ENCODE measurements at places on chromosomes 16 and 17.
A peak's percentile ranks its signal among the peaks of the same experiment; 100 is the strongest.

GRCh38 chr17:57135026-57135788 lies 50.2 kb downstream of the AKAP1 start:
- DNase-seq = no peak

DNA sequence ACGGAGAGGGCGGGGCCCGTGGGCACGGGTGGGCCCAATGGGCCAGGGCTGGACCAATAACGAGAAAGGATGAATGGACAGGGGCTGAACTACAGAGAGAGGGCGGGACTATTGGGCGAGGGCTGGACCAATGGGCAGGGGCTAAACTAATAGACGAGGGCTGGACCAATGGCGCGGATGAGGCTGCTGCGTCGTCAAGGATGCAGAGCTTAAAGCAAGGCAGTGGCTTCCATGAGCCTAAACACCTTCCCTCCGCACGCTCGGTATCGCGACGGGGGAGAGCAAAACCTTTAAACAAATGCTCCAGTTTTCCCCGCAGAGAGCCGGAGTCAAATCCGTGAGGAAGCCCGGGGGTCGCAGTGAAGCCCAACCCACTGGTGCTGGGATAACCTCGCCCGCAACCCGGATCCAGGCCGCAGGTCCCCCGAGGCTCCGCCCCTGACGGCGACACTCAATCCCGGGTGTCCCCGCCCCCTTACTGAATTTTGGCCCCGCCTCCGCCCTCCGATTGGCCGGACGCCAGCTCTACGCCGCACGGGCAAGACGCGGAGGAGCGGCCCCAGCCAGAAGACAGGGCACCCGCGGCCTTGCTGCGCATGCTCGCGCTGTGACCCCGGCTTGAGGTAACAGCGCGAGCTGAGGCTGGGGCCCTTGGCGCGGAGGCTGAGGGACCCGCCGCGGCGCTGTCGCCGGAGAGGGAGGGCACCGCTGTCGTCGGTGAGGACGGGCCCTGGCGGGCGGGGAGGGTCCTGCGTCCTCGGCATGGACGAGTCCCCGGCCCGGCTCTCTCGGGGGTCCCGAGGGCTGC lies at the start of gene FLYWCH2:
FLYWCH2 (plus strand) TSS at position 566 of the 808 bp plus-strand sequence. CDS start 13,235 bp downstream, outside the sequence.
- peak; percentile 99 for DNase-seq

GRCh38 chr16:86557587-86557986 lies 2.6 kb upstream of the MTHFSD start:
- DNase-seq = no peak

GRCh38 chr16:57764006-57764340 lies 28.4 kb downstream of the KATNB1 start:
- no peak for DNase-seq

DNA sequence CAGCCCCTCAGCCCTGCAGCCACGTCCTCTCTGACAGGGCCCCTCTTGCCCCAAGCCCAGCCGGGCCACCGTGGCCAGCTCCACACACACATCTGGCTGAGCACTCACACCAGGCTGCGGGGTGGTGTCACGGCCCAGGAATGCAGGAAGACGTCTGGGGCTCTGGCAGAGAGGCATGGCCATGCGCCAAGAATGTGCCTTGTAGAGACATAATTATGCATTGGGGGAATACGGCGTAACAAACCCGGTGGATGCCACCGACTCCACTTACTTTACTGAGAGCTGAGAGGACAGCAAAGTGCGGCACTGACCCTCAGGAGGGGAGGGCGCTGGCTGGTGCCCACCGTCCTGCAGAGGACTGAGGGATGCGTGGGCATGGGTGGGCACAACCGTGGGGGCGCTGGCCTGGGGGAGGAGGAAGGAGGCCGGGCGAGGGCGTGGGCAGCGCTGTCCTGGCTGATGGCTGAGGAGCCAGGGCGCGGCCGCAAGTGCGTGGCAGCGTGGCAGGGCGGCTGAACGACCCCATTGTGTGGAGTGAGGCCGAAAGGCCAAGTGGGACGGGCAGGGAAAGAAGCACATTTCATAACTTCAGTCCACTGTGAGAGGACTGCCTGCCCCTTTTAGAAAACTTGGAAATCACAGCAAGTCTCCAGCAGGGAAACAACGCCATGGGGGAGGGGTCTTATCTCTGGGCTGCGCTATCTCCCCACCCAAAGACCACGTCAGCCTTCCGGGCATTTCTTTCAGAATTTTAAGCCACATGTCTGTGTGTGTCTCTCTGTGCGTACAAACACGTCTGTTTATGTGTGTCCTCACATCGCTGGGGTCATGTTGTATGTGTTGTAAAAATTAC lies 30.6 kb downstream of the METRNL start:
- peak; percentile 96 for DNase-seq

GRCh38 chr17:74190154-74190553 lies 13.3 kb upstream of the RPL38 start:
- DNase-seq = peak; percentile 53

DNA sequence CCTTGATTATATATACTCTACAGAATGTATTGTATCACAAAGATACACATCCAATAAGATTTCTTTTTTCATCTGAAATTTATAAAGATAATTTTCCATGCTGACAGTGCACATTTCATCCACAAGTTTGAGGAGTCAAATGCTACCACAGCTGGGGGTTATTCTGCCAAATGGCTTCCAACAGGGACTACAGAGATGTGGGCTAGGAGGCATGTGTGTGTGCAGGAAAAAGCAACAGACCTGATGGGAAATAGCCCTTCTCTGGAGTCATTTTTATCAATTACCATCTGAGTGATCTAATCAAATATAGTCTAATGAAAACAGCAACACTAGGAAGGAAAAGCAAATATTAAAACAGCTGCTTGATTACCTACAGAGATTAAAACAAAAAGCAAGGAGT lies 290.5 kb downstream of the CEP112 start:
- DNase-seq = no peak

DNA sequence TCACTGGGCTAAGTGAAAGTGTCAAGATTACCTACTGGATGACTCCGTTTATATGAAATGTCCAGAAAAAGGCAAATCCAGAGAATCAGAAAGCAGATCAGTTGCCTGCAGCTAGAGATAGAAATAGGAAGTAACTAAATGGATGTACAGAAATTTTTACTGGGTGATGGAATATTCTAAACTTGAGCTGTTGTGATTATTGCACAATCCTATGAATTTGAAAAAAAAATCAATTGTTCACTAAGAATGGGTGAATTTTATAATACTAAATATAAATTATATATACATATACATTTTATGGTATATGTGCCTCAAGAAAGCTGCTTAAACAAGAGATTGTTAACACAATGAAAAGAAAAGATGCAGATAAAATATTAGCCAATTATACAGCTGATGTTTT lies 181.1 kb upstream of the C16orf82 start:
- DNase-seq = no peak

Measured in MCF 10A (cell line).